ENCODE measurements at places on chromosomes 7 and 10.

GRCh38 chr10:116785867-116786266 lies 43.5 kb upstream of the HSPA12A start:
- H3K4me3 ChIP-seq: no peak overlapping the region
- no peaks in the 10 kb centered on the region for H3K36me3 ChIP-seq
- no peak overlapping the region for H3K27ac ChIP-seq
- peaks cover 3% of the 10 kb centered on the region for H3K27me3 ChIP-seq
- H3K4me1 ChIP-seq: no peaks in the 10 kb centered on the region

- H3K27me3 ChIP-seq: no peaks in the 10 kb centered on the region
- no peak for DNase-seq
- no peaks in the 10 kb centered on the region for H3K4me1 ChIP-seq
- H3K27ac ChIP-seq: no peak overlapping the region
These were observed 587.0 kb downstream of the SDK1 start for GRCh38 chr7:3888096-3888495.

GRCh38 chr10:35822316-35822715 lies 180.2 kb upstream of the FZD8 start:
- no peaks in the 10 kb centered on the region for H3K36me3 ChIP-seq
- H3K27me3 ChIP-seq: peaks cover 3% of the 10 kb centered on the region
- no peak overlapping the region for H3K4me3 ChIP-seq
- peak; percentile 54 for DNase-seq

- peaks cover 3% of the 10 kb centered on the region for H3K4me1 ChIP-seq
- no peak overlapping the region for H3K4me3 ChIP-seq
- peak; percentile 40 for DNase-seq
- H3K36me3 ChIP-seq: peaks cover 2% of the 10 kb centered on the region
- H3K27ac ChIP-seq: no peak overlapping the region
These were observed 9.3 kb downstream of the TMEM248 start for GRCh38 chr7:66930341-66930740.

- H3K27me3 ChIP-seq: no peaks in the 10 kb centered on the region
- H3K4me1 ChIP-seq: peaks cover 52% of the 10 kb centered on the region
- peak; percentile 67 for DNase-seq
- H3K4me3 ChIP-seq: no peak overlapping the region
These were observed 22.3 kb downstream of the CALML3 start for GRCh38 chr10:5546891-5547680.

DNA sequence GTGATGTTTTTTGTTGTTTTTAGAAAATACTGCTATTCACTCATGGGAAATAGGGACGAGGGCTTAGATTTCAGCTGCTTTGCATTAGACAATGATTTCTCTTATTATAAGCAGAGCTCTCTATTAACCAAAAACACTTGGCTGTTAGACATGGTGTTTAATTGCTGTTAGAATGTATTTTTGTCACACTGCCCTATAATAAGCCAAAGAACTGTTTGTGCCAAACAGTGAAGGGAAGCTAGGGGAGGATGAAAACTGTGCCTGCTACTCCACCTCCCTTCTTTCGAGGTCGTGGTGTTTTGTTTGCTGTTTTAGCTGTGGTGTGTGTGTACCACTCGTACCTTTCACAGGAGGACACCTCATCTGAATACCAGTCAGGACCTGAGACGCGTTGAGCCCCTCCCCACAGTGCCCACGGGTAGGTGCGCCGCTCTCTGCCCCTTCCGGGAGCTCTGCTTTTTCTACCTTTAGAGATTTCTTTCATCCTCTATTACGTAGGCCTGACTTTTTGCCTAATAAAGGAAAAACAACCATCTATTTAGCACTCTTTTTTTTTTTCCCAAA lies 57.9 kb downstream of the CUX1 start:
- DNase-seq: no peak
- no peaks in the 10 kb centered on the region for H3K27me3 ChIP-seq
- H3K27ac ChIP-seq: no peak overlapping the region
- H3K4me3 ChIP-seq: no peak overlapping the region

GRCh38 chr7:137942484-137943115 lies 59.3 kb downstream of the CREB3L2 start:
- no peak overlapping the region for H3K4me3 ChIP-seq
- DNase-seq: peak; percentile 48
- H3K27me3 ChIP-seq: no peaks in the 10 kb centered on the region
- peaks cover 7% of the 10 kb centered on the region for H3K36me3 ChIP-seq
- H3K4me1 ChIP-seq: peaks cover 26% of the 10 kb centered on the region

DNA sequence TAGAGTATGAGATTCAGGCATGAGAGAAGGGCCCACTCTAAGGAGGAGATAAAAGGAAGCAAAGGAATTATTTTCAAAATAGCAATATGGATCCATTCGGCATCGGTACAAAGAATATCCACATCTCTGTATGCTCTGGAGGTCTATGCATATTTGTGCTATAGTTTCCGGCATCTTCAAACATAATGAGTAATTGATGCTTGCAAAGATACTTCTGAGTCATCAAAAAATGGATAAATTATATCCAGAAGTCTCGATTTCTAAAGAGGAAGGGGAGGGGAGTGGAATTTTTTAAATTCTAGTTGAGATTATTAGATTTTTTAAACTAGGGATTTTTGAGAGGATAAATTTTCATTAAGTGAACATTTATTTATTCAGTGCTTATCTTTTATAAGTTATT lies 72.9 kb upstream of the KIAA1217 start:
- DNase-seq: no peak
- no peak overlapping the region for H3K4me3 ChIP-seq
- H3K27ac ChIP-seq: no peak overlapping the region
- no peaks in the 10 kb centered on the region for H3K36me3 ChIP-seq
- H3K4me1 ChIP-seq: no peaks in the 10 kb centered on the region

- peak; percentile 27 for DNase-seq
- H3K4me3 ChIP-seq: peak overlapping the region; percentile 95
- peaks cover 9% of the 10 kb centered on the region for H3K4me1 ChIP-seq
- peak overlapping the region; percentile 4 for H3K27ac ChIP-seq
These were observed 182 bp downstream of the CCDC136 start for GRCh38 chr7:128791972-128792327.

Measured in IMR-90 (cell line).